Activated CD4-positive, alpha-beta T cell treated with anti-CD3 and anti-CD28 coated beads, Interleukin-2, Interleukin-6, amounts not matched to agents 100 ng/mL and 50 ng/mL, durations not matched to agents 16 hours and 8 hours (primary cell): ENCODE measurements at places on chromosomes 1 and 21.

- no peak for DNase-seq
These were observed 3.5 kb downstream of the RYR2 start for GRCh38 chr1:237045278-237046016.

GRCh38 chr21:45403133-45403824 is 1.7 kb upstream of the COL18A1 start:
- no peak for DNase-seq

DNA sequence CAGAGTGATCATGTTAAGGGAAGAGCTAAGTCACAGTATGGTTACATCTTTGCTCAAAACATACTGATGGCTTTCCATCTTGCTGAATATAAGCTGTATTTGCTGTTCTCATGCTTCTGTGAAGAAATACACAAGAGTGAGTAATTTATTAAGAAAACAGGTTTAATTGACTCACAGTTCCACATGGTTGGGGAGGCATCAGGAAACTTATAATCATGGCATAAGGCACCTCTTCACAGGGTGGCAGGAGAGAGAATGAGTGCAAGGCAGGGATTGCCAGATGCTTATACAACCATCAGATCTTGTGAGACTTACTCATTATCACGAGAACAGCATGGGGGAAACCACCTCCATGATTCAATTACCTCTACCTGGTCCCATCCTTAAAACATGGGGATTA is 24.4 kb upstream of the RGS5 start:
- DNase-seq: no peak

DNA sequence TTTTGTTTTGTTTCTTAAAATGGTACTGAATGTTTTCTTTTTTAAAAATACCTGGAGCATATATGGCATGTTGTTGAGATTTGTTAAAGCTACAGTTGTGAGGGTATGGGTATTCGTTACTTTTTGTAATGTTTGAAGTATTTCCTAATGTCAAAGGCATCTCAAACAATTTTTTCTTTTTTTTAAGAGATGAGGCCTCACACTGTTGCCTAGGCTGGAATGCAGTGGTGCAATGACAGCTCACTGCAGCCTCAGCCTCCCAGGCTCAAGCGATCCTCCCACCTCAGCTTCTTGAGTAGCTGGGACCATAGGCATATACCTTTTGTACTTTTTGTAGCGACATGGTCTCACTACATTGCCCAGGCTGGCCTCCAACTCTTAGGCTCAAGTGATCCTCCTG is 16.1 kb downstream of the CLCN6 start:
- no peak for DNase-seq

DNA sequence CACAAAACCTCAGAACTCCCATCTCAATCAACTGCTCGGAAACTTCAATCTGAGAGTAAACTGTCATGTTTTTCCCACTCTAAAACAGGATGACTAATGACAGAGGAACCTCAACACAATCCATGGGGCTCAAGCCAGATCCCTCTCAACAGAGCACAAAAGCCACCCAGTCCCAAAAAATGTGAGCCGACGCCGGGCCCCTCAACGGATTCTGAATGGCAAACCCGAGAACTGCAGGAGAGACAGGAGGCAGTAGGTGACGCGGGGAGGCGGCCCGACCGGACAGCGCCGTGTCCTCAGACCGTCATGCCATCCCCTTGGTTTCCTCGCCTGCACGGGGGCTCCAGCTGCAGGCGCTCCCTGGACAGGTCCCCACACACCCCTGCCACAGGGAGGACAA is 53.4 kb downstream of the SSBP3 start:
- DNase-seq: no peak

DNA sequence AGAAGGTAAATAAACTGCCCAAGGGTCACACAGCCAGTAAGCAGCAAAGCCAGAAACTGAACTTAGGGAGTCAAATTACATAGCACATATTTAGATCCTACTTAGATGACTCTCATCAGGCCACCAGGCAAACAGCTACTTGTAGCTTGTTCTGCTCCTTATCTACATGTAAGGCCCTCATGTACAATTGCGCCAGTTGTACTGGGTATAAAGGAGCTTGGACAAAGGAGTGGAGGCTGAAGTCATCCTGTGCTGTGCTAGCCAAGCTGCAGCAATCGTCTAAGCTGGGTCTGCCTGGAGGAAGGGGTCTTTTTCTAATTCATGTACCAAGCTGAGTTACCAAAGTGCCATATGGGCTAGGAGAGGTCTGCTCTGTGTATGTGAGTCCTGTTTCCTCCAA is 12.8 kb downstream of the ETNK2 start:
- no peak for DNase-seq

DNA sequence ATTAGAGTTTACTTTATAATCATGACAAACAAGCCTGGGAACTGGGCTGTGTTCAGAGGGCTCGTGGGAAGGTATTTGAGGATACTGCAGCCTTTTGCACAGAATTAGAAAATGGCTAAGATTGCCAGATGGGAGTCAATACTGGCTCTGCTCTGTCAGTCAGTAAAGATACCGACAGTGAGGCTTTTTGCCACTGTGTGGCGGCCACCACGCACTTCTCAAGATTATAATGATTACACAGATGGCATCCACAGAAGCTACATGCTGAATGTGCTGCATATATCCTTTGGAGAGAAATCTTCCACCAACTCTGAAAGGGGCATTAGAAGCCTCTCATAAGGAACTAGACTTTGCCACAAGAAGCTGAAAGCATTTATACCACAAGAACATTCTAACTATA is 213.4 kb upstream of the PTBP2 start:
- no peak for DNase-seq

- no peak for DNase-seq
These were observed 66.0 kb downstream of the NRIP1 start for GRCh38 chr21:14998784-14999183.

DNA sequence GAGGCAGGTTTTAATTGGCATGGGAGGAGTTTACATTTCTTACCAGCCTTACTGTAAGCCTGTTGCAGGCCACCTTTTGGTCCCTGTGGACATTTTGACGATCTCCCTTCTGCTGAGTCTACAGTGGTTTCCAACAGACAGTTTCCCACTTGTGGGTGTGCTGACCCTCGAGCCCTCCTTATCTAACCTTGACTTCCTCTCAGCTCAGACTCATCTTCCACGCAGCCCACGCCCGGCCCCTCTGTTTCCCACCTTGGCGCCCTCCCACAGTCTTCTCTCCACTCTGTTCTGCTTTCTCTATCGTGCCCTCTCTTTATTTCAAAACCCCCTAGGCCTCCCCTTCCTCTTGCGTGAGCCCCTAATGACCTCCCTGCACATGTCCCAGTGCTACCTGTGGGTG is 6.1 kb upstream of the ARL8A start:
- DNase-seq: no peak

DNA sequence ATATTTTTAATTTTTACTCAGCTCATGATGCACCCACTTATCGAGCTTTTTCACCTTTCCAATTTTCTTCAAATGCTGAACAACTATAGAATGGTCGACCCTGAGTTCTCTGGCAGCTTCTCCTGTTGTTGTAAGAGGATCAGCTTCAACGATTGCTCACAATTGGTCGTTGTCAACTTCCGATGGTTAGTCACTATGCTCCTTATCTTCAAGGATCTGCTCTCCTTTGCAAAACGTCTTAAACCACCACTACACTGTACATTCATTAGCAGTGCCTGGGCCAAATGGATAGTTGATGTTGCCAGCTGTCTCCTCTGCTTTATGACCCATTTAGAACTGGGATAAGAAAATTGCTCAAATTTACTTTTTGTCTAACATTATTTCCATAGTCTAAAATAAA is 385.9 kb upstream of the LYPLAL1 start:
- DNase-seq: no peak

GRCh38 chr1:164647211-164647610 is 88.2 kb downstream of the PBX1 start:
- no peak for DNase-seq

- no peak for DNase-seq
These were observed 282.1 kb downstream of the OMA1 start for GRCh38 chr1:58264462-58264861.

- no peak for DNase-seq
These were observed 2.7 kb downstream of the C1QTNF12 start for GRCh38 chr1:1243807-1244191.

DNA sequence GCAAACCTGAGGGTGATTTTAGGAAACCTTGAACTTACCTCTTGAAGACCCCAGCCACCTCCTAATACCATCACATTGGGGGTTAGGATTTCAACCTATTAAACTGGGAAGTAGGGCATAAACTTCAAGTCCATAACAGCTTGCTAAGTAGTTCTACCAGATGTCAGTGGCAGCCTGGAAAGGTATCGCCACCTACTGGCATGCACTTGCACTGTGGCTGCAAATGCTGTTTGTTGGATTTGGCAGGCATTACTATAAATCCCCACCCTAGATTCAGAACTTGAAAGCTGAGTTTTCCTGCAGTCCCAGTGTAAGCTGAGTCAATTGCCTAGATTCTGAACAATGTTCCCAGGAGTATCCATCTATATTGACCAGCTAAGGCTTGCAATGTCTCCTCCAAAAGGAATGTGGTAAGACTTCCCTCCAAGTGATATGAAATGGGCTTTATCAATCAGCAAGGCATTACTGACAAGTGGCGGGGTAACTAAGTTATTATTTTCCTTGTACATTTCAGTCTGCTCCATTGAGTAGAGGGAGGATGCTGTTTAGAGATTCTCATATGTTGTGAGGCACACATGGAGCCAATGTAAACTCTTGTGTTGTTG is 474.5 kb downstream of the PTPRC start:
- peak; percentile 74 for DNase-seq

DNA sequence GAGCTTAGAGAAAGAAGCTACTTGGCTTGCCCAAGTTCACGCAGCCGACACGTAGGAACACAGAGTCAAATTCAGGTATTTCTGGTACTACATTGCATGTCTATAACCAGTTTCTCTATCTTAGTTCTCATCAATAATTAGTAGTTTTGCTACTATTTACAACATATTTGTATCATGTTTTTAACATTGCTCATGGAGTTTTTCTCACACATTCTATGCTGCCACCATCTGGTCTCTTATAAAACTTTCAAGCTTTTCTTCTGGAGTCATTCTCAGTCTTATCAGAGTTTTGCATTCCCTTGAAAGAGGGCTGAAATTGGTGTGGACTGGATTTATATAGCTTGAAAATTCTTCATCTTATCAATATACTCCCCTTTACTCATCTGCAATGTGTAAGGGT is 118.8 kb upstream of the PALMD start:
- DNase-seq: no peak

GRCh38 chr1:226414098-226414698 is 6.3 kb upstream of the PARP1 start:
- no peak for DNase-seq

DNA sequence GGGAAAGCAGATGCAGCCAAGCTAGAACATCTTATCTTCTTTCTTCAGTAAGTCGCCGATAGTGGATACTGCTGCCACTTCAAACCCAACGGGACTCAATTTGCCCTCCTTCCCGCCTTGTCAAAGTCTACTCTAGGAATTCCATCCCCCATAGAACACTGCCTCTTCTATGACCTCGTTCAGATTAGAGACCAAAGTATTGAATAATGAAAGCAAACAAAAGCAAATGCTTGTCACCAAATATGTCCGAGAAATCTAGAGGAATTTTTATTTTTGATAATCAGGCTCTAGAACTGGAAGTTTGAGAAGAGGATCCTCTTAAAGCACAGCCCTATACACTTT is 853 bp upstream of the RRAGC start:
- no peak for DNase-seq

DNA sequence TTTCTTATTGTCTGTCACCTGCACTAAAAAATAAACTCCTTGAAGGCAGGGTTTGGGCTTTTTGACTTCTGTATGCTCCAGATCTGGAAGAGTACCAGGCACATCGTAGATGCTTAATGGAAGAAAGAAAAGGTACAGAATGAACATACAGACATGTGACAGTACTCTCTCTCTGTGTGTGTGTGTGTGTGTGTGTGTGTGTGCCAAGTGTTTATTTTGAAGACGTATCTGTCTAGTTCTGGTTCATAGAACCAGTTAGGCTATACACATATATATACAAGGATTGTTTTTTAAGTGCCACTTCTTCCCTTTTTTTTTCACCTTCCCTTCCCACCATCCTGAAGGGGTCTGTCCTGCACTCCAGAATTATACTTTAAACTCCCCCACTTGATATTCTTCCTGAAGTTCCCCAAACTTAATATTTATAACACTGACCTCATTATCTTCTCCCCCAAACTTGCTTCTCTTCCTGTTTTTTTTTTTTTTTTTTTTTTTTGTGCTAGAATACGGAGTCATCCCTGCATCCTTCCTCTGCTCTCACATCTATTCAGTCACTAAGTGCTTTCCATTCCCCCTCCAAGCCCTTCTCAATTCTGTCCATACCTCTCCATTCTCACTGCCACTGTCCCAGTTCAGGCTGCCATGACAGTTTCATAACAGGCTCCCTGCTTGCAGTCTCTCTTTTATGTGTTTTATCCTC is 5.4 kb upstream of the KCNA3 start:
- no peak for DNase-seq

DNA sequence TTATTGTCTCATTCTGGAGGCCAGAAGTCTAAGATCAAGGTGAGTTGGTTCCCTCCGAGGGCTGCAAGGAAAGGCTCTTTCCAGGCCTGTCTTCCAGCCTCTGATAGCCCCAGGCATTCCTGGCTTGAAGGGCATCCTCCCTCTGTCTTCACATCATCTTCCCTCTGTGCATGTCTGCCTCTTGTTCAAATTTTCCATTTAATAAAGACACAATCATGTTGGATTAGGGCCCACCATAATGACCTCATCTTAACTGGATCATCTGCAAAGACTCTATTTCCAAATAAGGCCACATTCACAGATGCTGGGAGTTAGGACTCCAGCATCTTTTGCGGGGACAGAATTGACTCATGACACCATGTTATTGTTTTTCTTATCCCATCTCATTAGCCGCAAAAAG is 24.5 kb downstream of the HUNK start:
- no peak for DNase-seq

DNA sequence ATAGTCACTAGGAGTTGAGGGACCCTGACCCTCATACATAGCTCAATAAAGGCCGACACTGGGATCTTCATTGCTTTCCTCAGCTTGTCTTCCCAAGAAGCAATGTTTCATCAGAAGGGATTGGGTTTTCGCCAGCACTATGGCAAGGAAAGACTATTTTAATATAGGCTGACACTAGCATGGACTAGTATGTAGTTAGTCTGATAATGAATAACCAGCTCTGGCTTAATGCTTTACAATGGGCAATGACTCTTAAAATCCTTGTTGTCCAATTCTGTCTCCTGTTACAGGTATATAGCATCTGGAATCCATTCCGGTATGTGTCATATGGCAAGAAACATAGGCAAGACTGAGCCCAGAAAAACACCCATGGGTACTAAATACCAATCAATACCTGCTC is 15.3 kb upstream of the SYT2 start:
- DNase-seq: no peak
